Suppressor macrophage (primary cell): ENCODE measurements at places on chromosomes 5 and 9.
A peak's percentile ranks its signal among the peaks of the same experiment; 100 is the strongest.

DNA sequence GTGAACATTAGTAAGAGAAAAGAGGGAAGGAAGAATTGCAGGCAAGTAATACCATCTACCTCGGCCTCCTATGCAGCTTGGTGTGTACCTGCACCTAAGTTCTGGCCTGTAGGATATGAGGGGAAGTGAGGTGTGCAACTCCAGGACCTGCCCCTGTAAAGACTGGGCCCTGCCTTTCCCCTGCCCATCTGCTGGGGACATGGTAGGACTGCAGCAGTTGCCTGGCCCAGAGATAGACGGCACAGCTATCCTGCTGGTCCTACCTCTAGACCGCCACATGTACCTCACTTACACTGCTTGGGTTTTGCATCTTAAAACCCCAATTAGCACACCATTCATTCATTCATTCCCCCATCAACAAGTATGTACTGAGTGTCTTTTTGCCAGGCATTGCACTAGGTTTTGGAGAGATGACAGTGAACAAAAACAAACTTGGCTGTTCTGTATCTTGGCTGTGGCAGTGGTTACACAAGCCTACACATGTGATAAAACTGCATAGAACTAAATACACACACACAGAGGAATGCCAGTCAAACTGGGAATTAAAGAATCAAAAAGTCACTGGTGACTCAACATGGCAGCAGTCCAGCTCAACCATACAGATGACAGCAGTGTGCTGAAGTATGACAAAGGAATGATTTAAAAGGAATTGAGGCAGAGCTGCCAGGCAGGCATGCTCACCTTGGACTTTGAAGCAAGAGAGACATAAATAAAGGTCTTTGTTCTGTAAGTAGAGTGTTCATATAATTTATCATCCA, 23.3 kb upstream of the MGAT1 start:
- DNase-seq, result peak; percentile 70

- DNase-seq, result no peak
These were observed 198.9 kb downstream of the NXNL2 start for GRCh38 chr9:88733651-88734421.

GRCh38 chr9:103999375-104000062, 94.6 kb upstream of the SMC2 start:
- no peak for DNase-seq

DNA sequence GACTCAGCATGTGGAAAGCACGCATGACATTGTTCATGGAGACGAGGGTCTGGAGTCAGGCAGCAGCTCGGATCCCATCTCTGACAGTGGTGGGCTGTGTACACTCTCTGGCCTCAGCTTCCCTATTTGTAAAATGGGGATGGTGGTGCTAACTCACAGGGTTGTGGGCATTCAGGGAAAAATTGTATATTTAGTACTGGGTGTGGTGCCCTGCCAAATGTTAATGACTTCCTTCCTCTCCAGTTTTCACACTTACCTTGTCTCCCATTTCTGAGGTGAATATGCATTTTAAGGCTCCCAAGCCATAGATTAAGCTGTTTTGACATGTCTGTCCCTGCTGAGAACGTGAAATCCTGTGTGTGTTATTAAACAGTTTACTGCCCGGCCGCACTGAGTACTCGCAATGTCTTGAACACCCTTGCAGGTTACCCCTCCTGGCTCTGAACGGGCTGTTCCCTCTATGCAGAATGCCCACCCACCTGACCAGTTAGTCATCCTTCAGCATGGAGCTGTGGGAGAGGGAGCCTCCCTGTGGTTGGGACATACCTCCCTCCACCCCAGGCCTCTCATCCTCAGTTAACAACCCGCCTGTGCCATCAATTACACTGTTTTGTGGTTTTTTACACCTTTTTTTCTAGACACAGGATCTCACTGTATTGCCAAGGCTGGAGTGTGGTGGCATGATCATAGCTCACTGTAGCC, 25.8 kb downstream of the TJP2 start:
- DNase-seq, result peak; percentile 13

DNA sequence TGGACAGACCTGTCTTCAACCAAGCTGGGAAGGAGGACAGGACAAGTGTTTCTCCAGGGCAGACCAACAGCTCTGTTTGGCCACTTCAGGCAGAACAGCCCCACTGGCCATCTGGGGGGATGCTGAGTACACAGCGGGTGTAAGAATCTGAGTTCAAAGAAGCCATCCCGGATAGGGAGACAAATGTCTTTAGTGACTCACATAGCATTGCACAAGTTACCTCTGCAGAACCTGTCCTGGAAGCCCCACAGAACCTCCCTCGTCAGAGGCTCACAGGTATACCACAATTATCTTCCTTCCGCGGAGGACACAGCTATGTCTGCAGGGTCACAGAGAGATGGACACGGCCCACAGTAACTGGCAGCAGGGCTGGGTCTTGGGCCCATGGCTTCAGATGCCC, 2.0 kb downstream of the OR2V2 start:
- no peak for DNase-seq

- no peak for DNase-seq
These were observed 11.3 kb downstream of the AHRR start for GRCh38 chr5:332843-333242.

DNA sequence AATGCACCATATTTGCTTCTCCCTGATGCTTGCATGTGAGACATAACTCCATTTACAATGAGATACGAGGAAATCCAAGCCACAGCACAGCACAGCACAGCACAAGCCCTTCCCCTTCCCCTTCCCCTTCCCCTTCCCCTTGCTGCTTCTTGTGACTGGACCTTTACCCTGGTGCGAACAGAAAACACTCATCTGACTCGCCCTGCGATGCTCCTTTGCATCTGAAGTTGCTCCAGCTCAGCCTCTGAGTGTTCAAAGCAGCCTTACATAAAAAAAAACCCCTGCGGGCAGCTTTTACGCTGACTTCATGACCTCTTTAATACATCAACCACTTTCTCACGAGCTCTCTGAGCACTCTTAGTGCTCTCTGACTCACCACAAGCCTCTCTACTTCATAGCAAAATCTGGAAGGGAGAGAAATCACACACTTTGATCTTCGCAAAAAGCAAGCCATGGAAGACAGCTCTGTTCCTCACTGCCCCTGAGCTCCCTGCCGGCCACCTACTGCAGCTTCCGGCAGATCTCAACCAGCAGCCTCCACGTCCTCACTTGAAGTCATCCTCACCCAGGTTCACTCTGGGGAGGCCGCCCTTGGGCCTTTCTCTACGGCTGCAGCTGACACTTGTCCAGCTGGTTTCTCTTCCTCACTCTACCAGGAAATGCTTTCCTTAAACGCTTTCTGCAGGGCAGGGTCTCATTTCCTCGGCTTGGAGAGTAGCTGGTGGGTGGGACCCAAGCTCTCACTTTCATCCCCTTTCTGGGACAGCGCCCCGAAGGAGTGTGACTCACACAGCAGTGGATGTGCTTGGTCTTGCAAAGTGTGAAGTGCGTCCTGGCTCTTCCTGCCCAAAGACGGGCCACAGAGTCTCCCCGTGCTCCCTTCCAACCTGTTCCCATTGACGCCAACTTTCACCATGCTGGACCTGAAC, 5.3 kb downstream of the SLC34A1 start:
- DNase-seq, result peak; percentile 74

DNA sequence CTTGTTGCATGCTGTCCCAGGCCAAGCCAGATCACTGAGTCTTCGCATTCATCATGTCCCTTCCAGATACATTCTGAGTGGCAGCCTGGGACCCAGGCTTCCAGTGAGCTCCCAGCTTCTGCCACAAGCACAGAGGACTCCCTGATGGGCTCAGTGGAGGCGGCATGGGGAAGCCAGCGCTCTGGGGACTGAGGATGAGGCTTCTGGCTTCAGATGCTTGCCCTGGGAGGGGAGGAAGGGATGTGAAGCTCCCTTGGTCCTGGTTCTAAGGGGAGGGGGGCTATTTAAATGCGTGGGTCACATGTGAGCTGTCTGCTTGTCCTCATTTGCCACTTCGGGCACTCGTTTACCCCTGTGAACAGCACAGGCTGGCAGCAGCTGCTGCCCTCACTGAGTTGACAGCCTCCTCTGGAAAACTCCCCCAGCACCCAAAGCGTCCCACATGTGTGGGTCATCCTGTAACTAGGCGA, 174.0 kb downstream of the NR3C1 start:
- DNase-seq, result no peak

DNA sequence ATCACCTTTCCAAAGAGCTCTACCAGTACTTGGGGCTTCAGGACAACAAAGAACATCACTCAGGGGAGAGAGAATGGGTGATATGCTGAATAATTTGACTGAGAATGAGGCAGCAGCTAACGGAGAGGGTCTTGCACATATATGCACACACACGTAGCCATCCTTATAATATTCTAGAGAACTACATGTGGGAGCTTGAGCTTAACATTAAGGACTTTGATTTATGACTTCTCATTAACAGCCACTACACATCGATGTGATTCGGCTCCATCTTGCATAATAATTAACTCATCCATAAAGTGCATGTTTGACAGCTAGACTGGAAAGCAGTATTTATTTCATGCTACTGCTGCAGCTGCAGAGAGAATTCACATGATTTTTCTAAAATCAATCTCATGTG, 163.4 kb downstream of the RAB3C start:
- no peak for DNase-seq

DNA sequence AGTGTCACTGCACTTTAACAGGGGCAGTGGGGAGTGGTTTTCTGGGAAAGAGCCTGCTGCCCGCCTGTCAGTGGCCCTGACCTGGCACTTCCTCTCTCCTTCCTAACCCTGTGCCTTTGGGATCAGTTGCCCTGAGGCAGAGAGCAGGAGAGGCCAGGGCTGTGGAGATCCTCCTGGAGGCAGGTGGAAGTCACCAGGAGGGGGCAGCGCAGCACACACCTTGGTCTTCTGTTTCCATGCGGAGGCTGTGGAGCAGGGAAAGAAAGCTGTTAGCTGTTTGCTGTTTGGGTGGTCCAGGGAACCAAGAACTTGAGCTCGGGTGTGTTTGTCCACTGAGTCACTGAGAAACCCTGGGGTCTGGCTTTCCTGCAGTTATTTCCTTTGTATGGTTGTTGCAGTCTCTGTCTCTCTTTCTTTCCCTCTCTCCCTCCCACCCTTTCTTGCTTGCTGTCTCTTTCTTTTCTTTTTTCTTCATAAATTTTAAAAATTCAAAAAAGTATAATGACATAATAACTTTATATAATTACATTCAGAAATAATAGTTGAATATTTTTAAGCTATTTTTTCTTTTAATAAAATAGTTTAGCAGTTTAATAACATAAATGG, 28.1 kb downstream of the NTRK2 start:
- DNase-seq, result peak; percentile 40

GRCh38 chr5:1277331-1277730, 17.5 kb downstream of the TERT start:
- DNase-seq, result no peak

DNA sequence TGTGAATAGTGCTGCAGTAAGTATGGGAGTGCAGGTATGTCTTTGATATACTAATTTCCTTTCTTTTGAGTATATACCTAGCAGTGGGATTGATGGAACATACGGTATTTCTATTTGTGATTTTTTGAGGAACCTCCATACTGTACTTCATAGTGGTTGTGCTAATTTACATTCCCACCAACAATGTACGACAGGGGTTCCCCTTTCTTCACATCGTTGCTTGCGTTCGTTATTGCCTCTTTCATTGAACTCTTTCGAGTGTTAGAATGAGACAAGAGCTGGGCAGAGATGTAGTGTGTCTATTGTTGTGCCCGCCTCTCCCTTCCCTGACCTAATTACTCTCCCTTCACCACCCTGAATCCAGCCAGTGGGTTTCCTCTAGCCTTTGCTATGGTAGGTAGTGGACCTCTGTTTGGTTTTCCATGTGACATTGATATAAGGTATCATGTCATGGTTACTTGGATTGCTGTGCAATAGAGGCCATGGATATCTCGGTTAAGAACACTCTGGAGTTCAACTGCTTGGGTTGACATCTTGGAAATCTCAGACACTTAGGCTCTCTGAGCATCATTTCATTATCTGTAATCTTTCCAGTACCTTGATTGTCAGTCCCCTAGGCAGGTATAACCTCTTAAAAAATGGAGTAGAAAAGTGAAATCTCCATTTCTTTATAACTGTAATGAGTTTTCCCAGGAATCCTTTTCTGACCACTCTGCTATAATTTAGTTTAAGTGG, 19.5 kb downstream of the AOPEP start:
- no peak for DNase-seq

DNA sequence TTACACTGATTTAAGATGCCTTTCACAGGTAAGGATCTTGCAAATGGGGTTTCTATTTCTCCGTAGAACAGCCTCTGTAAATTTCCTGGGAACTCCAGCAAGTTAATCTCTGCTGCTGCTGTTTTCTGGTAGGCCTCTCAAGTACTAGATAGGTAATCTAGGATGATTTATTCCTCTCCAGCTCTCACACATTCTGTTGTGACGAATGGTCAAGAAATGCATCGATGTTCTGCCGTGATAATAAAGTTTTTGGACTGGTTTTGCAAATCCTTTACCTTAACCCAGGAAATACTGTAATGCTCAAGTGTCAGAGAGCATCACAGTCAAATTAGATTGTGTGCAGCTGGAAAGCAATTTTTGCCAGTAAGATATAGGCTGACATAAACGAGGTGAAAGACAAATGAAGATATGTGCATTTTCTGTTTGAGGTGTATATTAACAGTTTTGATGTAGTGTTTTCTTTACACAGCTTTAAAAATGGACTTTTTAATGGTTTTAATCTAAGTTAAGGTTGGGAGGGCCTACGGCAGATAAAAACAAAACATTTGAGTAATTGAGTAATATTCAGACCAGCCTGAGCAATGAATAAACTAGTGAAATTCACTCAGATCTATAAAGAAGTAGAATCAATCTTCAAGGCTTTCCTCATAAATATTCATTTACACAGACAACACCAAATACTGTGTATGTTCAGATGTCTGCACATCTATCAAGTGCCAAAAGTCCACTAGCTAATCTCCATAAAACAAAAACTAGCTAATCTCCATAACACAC, 300.6 kb upstream of the EDIL3 start:
- DNase-seq, result no peak

GRCh38 chr5:178577944-178578343, 12.2 kb downstream of the COL23A1 start:
- DNase-seq, result no peak

- DNase-seq, result no peak
These were observed 715 bp downstream of the FGF10 start for GRCh38 chr5:44388321-44389089.

GRCh38 chr9:89798547-89799120, 193.8 kb downstream of the GADD45G start:
- no peak for DNase-seq

- peak; percentile 92 for DNase-seq
These were observed 96.5 kb downstream of the GADD45G start for GRCh38 chr9:89701221-89701798.

DNA sequence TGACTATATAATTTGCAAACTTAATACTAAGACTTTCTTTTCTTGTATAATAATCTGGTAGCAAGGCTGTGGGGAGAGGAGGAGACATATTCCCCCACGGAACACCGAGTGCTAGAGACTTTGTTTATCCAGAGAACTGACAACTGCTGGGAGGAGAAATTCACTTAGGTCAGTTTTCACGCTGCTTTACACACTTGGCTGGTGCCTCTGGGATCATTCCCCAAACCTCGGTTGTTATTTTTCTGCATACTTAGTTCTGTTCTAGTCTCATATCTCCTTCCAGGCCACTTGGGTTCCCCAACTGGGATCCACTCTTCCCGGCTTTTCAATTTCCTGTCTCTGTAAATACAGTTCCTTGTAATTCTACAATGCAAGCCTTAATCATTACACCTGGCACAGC, 238.2 kb upstream of the ADAMTS16 start:
- DNase-seq, result no peak
